ENCODE measurements at places on chromosomes 11 and 22.
A peak's percentile ranks its signal among the peaks of the same experiment; 100 is the strongest.

GRCh38 chr22:24162436-24162835 lies 18.9 kb upstream of the SUSD2 start:
- DNase-seq: no peak

GRCh38 chr22:45237065-45237990 lies 3.4 kb downstream of the KIAA0930 start:
- DNase-seq: no peak

DNA sequence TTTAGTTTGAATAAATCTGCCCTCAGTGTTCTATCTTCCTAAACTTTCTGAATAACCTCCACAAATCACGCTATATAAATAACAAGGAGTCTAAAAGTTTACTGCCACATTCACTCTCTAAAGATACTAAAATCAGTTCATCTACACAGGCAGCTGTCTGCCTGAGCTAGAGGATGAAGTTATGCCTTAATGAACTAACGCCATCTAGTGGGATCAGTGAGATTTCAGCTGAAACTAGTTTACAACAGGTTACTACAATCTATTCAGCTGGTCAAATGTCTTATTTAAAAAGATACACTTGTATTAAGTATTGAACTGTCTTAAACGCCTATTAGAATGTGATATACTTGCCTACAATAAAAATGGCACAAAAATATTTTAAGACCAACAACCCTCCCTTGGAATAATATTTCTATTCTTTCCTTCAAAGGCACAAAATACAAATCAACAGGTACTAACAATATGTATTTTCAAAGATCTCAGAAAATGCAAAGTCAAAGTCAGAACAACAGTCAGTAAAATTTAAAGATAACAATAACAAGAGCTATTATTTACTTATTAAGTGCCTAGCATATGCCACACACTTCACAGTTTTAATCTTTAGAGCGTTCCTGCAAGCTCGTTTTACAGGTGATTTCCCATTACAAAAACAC lies 84.1 kb downstream of the LARGE2 start:
- no peak for DNase-seq

DNA sequence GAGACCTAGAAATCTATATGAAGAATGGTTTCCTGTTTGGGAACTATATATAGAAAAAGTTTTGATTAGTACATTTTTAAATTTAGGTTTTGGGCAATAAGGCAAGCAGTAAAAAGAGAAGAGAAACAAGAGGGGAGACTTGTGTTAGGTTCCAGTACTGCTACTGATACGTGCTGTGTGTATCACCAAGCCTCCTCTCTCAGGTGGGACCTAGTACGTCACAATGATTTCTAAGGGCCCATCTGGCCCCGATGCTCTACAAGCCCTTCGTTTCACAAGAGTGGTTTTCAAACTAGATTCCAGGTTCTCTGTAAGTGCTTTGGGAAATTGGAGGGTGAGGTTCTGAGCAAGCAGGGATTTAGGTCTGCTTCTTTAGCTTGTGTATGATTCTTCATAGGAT lies 39.2 kb downstream of the USP35 start:
- DNase-seq: no peak

DNA sequence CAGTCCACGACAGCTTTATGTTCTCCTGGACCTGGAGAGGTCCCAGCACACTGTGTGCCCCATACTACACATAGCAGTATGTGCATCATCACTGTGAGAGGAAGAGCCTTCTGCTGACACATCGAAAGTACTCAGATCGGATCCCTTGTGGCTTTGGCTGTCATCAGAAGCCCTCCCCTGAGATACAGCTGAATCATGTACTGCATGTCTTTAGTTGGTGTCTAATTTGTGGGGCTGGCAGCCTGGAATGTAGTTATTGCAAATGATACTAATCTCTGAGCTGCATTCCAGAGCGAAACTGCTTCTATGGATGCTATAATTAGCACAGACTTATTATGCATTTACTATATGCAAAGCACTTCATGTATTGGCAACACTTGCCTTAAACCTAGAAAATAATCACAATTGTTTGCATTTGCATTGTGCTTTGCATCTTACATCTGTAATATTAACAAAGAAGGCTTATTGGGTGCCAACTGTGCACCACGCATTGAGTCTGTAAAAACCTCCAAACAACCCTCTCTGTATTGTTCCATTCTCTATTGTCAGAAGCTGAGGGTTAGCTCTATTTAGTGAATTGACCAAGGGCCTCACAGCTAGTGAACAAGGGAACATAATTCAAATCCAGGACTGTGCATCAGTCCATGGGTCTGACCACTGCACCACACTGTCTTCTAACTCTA lies 89.2 kb upstream of the CRTAM start:
- peak; percentile 60 for DNase-seq

- no peak for DNase-seq
Observed at GRCh38 chr11:29318134-29318845, 698.5 kb downstream of the KCNA4 start.
